Ovary (tissue), 10 donors: ENCODE measurements at places on chromosomes 13 and 19.

GRCh38 chr13:94829185-94829836 lies 117.0 kb upstream of the SOX21 start:
- no peak overlapping the region for H3K27ac ChIP-seq
- DNase-seq = no peak
- H3K4me1 ChIP-seq = no peaks in the 10 kb centered on the region

GRCh38 chr19:16376241-16376640 lies 51.6 kb downstream of the KLF2 start:
- no peak overlapping the region for H3K4me3 ChIP-seq
- no peaks in the 10 kb centered on the region for H3K27me3 ChIP-seq
- H3K4me1 ChIP-seq = peaks cover 19% of the 10 kb centered on the region
- H3K36me3 ChIP-seq = no peaks in the 10 kb centered on the region
- no peak overlapping the region for H3K27ac ChIP-seq
- DNase-seq = peak; percentile 61

GRCh38 chr13:37868691-37869505 lies 674 bp downstream of the TRPC4 start:
- DNase-seq = no peak
- no peaks in the 10 kb centered on the region for H3K36me3 ChIP-seq
- no peaks in the 10 kb centered on the region for H3K27me3 ChIP-seq
- no peaks in the 10 kb centered on the region for H3K4me1 ChIP-seq
- peak overlapping the region; percentile 62 for H3K4me3 ChIP-seq

GRCh38 chr19:20279516-20279915 lies 112.5 kb downstream of the ZNF486 start:
- H3K36me3 ChIP-seq = no peaks in the 10 kb centered on the region
- no peaks in the 10 kb centered on the region for H3K4me1 ChIP-seq
- H3K4me3 ChIP-seq = no peak overlapping the region
- no peak for DNase-seq

GRCh38 chr19:49020931-49021895 lies 2.9 kb downstream of the CGB3 start:
- H3K4me1 ChIP-seq = peaks cover 7% of the 10 kb centered on the region
- no peaks in the 10 kb centered on the region for H3K27me3 ChIP-seq
- H3K4me3 ChIP-seq = no peak overlapping the region
- no peaks in the 10 kb centered on the region for H3K36me3 ChIP-seq
- no peak for DNase-seq

DNA sequence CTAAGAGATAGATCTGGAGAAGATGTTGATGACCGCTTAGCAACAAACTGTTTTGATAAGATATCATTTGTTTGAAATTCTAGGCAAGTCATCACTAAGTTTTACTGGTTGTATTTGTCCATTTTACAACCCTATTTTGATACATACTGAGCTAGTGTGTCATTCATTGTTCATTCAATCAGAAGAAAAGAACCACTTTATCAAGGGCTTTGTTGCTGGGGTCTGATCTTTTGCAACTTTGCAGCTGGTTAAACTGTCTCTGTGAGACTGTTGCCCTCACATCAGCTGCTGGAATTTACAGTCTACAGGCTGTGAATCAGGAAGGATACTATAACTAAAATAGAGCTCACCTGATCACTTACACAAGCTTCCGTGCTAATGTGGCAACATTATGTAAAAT lies 290.5 kb downstream of the RFC3 start:
- no peaks in the 10 kb centered on the region for H3K36me3 ChIP-seq
- DNase-seq = no peak
- no peaks in the 10 kb centered on the region for H3K27me3 ChIP-seq
- H3K27ac ChIP-seq = no peak overlapping the region

- DNase-seq = no peak
- H3K27ac ChIP-seq = no peak overlapping the region
- no peaks in the 10 kb centered on the region for H3K36me3 ChIP-seq
- H3K27me3 ChIP-seq = no peaks in the 10 kb centered on the region
Measured at GRCh38 chr13:114208134-114208533, 26.6 kb upstream of the CDC16 start.

DNA sequence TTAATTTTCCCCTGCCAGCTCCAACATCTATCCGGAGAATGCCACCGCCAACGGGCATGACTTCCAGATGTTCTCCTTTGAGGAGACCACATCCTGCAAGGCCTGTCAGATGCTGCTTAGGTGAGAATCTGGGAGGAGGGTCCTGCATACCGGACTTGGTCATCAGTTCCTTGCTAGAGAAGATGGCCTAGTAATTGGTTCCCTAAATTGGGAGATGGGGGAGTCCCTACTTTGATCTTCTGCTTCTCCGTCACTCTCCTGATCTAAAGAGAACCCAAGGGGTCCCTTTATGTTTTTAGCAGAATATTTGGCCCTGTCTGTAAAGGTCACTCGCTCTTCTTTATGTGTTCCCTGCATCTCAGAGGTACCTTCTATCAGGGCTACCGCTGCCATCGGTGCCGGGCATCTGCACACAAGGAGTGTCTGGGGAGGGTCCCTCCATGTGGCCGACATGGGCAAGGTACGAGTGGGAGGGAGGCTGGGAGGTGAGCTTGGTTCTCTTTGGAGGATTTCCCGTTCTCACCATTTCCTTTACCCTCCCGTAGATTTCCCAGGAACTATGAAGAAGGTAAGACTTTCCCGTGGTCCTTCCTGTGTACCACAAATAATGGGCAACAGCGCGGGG lies 54.1 kb upstream of the ADGRE1 start:
- no peak overlapping the region for H3K4me3 ChIP-seq
- no peaks in the 10 kb centered on the region for H3K27me3 ChIP-seq
- no peaks in the 10 kb centered on the region for H3K4me1 ChIP-seq
- DNase-seq = no peak

DNA sequence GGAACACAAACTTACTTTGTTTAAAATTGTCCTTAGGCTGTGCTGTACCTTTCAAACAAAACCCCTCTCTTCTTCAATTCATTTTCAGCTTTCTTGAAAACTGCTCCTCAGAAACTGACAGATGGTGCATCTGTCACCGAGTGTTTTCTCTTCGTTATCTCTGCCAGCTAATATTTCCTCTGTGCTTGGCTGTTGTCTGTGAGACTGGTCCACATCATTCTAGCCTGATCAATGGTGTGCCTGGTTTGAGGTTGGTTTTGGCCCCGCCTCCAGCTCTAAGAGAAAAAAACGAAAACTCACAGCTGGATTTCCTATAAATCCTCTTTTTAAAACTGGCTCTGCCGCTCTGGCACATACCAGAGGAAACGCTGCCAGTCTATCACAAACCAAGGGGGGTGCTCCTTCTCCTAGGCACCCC lies 79.7 kb downstream of the STARD13 start:
- no peaks in the 10 kb centered on the region for H3K27me3 ChIP-seq
- no peak overlapping the region for H3K4me3 ChIP-seq
- DNase-seq = no peak
- H3K4me1 ChIP-seq = peaks cover 10% of the 10 kb centered on the region

- no peaks in the 10 kb centered on the region for H3K36me3 ChIP-seq
- no peaks in the 10 kb centered on the region for H3K27me3 ChIP-seq
- no peak overlapping the region for H3K27ac ChIP-seq
- no peaks in the 10 kb centered on the region for H3K4me1 ChIP-seq
- H3K4me3 ChIP-seq = no peak overlapping the region
Measured at GRCh38 chr13:34048652-34049051, 230.7 kb downstream of the RFC3 start.

- no peak overlapping the region for H3K27ac ChIP-seq
- no peaks in the 10 kb centered on the region for H3K4me1 ChIP-seq
- no peaks in the 10 kb centered on the region for H3K27me3 ChIP-seq
- H3K4me3 ChIP-seq = no peak overlapping the region
- no peak for DNase-seq
- H3K36me3 ChIP-seq = no peaks in the 10 kb centered on the region
Measured at GRCh38 chr13:109314101-109314500, 472.3 kb downstream of the IRS2 start.

GRCh38 chr19:47111682-47112165 lies 1.9 kb downstream of the ZC3H4 start:
- H3K4me1 ChIP-seq = no peaks in the 10 kb centered on the region
- H3K36me3 ChIP-seq = no peaks in the 10 kb centered on the region
- H3K4me3 ChIP-seq = peak overlapping the region; percentile 69
- no peaks in the 10 kb centered on the region for H3K27me3 ChIP-seq
